ENCODE measurements at places on chromosomes 3 and 15.

DNA sequence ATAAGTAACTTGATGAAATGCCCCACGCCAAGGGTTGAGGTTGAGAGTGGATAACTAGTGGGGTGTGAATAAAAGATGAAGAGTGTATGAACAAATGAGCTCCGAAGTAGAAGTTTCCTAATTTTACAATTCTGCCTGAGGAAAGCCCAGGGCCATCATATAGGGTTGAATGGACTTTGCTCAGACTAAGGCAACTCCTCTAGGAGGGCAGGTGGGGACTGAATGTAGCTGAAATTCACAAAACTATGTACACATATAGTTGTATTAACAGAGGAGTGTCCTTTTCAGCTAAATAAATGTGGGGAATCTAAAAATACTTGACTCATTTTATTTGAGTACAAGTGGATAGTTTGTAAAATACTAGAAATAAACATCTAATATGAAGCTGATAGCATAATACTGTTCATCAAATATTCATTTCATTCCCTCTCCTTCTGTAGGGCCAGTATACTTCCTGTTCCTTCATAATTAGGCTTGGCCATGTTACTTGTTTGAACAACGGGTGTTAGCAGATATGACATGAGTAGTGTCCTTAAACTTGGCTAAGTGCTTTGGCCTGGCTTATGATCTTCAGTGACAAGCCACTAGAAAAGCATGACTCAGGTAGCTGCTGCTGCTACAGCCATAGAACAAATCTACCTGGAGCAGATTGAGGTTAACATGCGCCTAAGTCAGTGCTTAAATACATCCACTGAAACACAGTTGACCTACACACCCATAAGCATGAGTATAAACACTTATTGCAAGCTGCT is 26.5 kb downstream of the PLSCR1 start:
- no peak for DNase-seq

GRCh38 chr15:70714015-70714414 is 49.3 kb downstream of the UACA start:
- DNase-seq = no peak

DNA sequence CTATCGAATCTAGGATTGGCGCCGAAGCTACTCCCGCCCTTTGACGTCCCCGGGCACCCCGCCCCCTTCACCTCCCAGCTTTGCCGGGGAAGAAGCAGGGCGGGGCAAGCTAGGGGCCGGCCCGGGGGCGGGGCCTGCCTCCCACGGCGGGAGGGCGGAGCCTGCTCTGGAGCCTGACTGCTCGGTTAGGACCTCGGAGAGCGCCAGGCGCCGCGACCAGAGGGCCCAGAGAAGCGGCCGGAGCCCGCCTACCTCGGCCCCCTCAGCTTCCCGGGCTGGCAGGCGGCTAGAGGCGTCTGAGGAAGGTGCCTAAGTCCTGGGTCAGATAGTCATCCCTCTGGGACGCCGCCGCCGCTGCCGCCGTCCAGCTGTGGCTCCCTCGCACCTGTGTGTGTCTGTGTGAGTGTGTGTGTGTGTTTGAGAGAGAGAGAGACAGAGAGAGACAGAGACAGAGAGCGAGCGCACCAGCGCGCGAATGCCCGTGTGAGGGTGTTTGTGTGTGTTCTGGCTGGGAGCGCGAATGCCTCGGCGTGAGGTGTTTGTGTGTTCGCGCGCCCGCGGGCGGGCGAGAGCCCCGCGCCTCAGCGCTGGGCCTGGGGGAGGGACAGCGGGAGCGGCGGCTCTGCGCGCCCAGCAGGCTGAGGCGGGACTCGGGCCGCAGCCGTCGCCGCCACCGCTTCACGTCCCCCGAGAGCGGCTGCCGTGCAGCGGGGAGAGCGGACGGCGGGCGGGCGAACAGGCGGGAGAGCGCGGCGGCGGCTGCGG is at the start of gene STXBP5L:
STXBP5L (plus strand) TSS at position 176 of the 765 bp plus-strand sequence. CDS start 1,374 bp downstream, outside the sequence.
- DNase-seq = peak; percentile 85

DNA sequence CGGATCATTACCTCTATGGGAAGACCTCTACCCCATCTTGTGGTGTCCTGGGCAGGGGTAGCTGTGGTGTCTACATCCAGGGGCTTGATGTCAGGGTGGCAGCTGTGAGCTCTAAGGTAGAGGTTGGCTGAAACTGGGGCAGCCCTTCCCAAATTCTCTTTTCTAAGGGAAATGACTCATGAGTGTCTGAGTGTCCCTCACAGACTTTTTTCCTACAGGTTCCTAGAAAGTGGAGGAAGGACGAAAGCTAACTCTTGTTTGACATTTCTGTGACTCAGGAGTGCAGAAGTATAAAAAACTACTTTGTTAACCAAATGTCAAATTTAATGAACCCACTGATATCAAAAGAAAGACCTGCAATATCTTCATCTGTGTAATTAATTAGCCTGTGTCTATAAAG is 481.5 kb downstream of the PDCD6IP start:
- DNase-seq = no peak
